Left lung (tissue), 14 donors: ENCODE measurements at places on chromosomes 1 and 21. TPM values are rescaled to one million over a fixed set of nuclear protein-coding genes. Genes with fewer than 3 reads are reported as not detected.

Gene THEM5
- 0.76 TPM for polyA plus RNA-seq

Gene HSF2BP
- polyA plus RNA-seq = 1.1 TPM

Gene MIXL1
- 2.3 TPM for polyA plus RNA-seq

GRCh38 chr21:28436286-28436932 lies 556.3 kb downstream of the LTN1 start:
- no peak overlapping the region for H3K4me3 ChIP-seq
- no peak overlapping the region for H3K27ac ChIP-seq
- no peaks in the 10 kb centered on the region for H3K36me3 ChIP-seq
- DNase-seq = no peak
- no peaks in the 10 kb centered on the region for H3K4me1 ChIP-seq

DNA sequence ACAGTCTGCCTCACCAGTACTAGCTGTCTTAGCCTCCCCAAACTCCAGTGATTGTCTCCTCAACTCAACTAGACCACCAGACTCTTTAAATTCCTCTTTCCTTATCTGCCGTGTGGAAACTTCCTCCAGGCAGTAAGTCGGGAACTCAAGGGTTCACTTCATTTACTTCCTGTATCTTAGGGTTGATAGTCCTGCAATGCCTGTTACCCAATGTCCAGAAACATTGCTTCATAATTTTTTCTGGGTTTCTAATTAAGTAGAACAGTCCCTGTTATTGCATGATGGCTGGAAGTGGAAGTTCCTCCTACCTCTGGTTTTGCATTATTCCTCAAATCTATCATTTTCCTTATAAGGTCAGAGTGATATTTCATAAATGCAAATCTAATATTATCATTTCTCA lies 60.8 kb upstream of the RNF11 start:
- peaks cover 48% of the 10 kb centered on the region for H3K4me1 ChIP-seq
- H3K27me3 ChIP-seq = no peaks in the 10 kb centered on the region
- peak overlapping the region; percentile 77 for H3K27ac ChIP-seq
- H3K4me3 ChIP-seq = no peak overlapping the region
- no peak for DNase-seq

- H3K4me3 ChIP-seq = no peak overlapping the region
- no peak overlapping the region for H3K27ac ChIP-seq
- no peaks in the 10 kb centered on the region for H3K36me3 ChIP-seq
- no peaks in the 10 kb centered on the region for H3K4me1 ChIP-seq
- no peaks in the 10 kb centered on the region for H3K27me3 ChIP-seq
These were observed 98.4 kb downstream of the GLUL start for GRCh38 chr1:182293119-182293589.
